ENCODE measurements at places on chromosomes 12 and 14.

DNA sequence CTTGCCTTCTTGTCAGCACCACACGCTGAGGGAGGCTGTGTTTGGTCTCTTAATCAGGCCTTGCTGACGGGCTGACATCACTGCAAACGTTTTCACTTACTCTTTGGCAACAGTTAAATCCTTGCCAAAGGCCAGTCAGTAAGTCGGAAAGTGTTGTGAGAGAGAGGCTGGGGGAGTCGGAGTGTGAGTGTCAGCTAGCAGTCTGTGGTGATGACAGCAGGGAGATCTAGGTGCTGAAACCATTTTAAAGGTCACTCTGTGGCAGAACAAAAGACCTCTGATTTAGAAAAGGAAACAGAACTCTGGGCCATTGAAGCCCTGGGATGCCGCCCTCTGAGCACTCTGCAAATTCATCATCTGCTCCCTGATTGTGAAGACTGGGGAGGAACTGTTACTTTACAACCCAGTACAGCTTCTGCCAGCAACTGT lies 143.5 kb downstream of the PAX9 start:
- DNase-seq = no peak

DNA sequence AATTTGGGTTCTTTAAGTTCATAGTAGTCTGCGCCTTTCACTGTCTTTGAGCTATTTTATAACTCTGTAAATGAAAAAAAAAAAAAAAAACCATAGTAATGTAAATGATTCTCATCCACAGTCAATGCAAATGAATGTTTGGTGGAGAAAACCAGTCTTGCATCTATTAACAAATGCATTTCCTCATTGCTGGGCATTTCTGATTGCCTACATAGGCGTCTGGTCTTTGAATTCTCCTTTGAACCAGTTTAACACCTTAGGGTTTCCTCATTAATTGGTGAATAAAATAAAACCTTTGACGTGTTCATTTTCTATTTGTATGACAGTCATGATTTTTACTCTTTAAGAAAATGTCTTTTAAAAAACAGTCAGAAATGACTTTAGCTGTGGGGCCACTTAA lies 114.8 kb downstream of the C12orf75 start:
- no peak for DNase-seq

DNA sequence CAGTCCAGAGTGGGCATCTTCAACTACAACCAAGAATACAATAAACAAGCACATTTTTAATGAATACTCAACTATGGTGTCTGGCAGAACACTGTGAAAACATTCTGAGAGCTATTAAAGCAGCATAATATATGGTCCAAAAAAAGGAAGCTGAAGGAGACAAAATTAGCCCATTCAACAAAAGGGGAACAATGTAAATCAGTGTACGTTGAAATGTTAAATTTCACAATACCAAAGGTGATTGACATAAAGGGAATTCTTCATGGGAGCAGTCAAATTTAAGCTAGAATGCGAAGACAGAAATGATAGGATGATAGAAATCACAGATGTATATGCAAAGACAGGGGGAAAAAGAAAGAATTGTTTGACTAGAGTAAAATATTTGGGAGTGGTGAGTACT lies 41.3 kb upstream of the SYCP3 start:
- DNase-seq = no peak

- no peak for DNase-seq
Observed at GRCh38 chr12:3644104-3644503, 108.8 kb downstream of the CRACR2A start.

- no peak for DNase-seq
Observed at GRCh38 chr12:41514907-41515306, 326.8 kb downstream of the PDZRN4 start.

- no peak for DNase-seq
Observed at GRCh38 chr12:52521568-52522266, 1.5 kb upstream of the KRT5 start.

- DNase-seq = no peak
Observed at GRCh38 chr12:49819786-49820185, 8.4 kb downstream of the NCKAP5L start.

GRCh38 chr12:47808574-47809365 lies 10.9 kb downstream of the HDAC7 start:
- no peak for DNase-seq

GRCh38 chr12:97398704-97399103 lies 63.9 kb upstream of the RMST start:
- no peak for DNase-seq

DNA sequence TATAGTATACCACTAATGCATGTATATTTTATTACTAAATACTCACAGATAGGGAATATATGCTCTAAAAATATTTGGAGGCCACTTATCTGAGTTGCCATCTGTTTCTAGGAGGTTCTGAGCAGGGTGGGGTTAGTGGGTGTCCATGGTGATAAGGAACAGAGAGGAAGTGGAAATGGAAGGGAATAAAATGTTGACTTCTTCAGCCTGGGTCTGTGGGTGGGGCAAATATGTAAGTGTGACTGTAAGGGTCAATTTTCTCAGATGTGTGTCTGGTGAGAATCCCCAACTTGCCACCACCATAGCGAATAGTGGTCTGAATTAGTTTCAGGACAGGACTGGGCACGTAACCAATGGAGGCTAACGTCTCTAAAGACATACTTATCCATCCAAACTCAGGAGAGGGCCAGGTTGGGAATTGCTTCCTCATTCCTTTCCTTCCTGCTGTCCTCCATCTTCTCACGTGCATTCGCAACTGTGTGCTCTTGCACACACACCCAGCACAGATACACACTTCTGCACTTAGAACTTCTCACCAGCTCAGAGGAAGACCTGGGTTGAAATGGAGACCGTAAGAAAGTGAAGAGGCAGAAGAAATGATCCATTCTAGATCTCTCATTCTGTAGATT lies 54.2 kb upstream of the GZMB start:
- no peak for DNase-seq

DNA sequence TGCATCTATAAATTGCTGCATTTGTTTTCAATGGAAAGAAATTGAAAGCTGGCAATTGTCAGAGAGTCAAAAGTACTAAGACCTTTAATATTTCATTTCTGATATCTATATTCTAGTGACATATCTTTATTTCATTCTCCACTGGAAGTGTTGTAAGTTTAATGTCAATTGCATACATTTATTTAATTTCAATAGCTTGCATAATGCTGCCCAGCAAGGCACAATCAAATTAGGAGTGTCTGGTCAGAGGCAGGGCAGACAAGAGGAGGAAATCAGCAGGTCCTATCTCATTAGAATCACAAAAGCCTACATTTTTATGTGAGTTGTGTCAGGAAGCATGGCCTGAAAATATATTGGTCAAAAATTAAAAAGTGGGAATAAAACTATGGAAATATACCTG lies 112.9 kb downstream of the TMEM132D start:
- DNase-seq = no peak

- no peak for DNase-seq
Observed at GRCh38 chr14:102510616-102511520, 1.3 kb upstream of the ANKRD9 start.
